ENCODE measurements at places on chromosomes 1 and 21. TPM values are rescaled to one million over a fixed set of nuclear protein-coding genes. Genes with fewer than 3 reads are reported as not detected.

- peaks cover 5% of the 10 kb centered on the region for H3K27me3 ChIP-seq
- H3K27ac ChIP-seq, result no peak overlapping the region
Observed at GRCh38 chr1:10754568-10755329, 41.7 kb downstream of the CASZ1 start.

DNA sequence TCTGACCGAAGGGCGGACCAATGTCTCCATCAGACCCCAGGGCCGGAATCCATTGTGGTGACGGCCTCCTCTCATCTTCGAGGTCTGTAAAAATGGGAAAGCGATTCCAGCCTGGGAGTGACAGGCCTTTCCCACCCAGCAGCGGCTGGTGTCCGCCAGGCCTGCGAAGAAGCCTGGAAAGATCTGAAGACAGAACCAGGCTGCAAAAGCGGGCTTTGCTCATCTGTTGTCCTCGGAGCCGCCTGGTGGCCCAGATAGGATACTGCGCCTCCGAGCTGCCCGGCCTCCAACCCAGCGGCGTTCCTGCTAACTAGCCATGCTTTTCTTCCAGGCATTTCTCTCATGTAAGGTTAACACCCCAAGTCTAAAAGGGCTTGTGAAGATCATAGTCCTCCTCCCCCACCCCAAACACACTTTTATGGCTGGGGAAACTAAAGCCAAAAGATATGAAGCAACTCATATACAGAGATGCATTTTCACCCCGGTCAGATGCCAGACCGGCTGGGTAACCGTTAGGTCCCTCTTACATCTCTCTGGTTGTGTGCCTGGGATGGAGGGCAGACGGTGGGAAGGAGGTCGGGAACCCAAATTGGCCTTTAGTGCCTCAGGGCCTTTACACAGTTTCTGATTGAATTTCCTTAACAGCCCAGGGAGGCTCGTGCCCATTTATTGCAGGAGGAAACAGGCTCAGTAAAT is 1.9 kb upstream of the DHRS3 start:
- H3K4me1 ChIP-seq, result peaks cover 45% of the 10 kb centered on the region
- H3K27ac ChIP-seq, result peak overlapping the region; percentile 69
- peak; percentile 69 for DNase-seq
- H3K36me3 ChIP-seq, result peaks cover 10% of the 10 kb centered on the region
- no peaks in the 10 kb centered on the region for H3K27me3 ChIP-seq

DNA sequence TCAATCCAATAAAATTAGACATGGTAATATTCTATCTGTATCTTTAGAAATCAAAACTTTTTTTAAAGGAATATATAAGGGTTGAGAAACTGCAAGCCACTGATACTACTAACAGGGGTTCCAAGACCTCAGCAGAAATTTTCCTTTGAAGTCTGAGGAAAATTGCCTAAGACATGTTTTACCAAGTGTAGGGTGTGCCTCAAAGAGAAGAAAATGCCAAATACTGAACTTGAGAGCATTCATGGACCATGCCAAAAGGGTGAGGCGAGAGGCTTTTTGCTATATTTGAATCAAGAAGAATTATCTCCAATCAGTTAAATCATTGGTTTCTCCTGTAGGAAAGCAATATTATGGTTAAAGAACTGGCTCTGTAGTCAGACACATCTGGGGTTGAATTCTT is 207.9 kb upstream of the B3GALT2 start:
- no peak for DNase-seq
- peaks cover 2% of the 10 kb centered on the region for H3K27me3 ChIP-seq
- peaks cover 6% of the 10 kb centered on the region for H3K4me1 ChIP-seq
- no peak overlapping the region for H3K27ac ChIP-seq

- peaks cover 17% of the 10 kb centered on the region for H3K27me3 ChIP-seq
- H3K4me1 ChIP-seq, result no peaks in the 10 kb centered on the region
- DNase-seq, result no peak
- H3K4me3 ChIP-seq, result no peak overlapping the region
- no peaks in the 10 kb centered on the region for H3K36me3 ChIP-seq
- H3K27ac ChIP-seq, result no peak overlapping the region
Observed at GRCh38 chr1:41373373-41373772, 12.1 kb downstream of the FOXO6 start.

- H3K4me1 ChIP-seq, result no peaks in the 10 kb centered on the region
- no peak overlapping the region for H3K4me3 ChIP-seq
- no peaks in the 10 kb centered on the region for H3K36me3 ChIP-seq
- no peaks in the 10 kb centered on the region for H3K27me3 ChIP-seq
- no peak for DNase-seq
Observed at GRCh38 chr1:5595531-5596170, 396.6 kb downstream of the NPHP4 start.

DNA sequence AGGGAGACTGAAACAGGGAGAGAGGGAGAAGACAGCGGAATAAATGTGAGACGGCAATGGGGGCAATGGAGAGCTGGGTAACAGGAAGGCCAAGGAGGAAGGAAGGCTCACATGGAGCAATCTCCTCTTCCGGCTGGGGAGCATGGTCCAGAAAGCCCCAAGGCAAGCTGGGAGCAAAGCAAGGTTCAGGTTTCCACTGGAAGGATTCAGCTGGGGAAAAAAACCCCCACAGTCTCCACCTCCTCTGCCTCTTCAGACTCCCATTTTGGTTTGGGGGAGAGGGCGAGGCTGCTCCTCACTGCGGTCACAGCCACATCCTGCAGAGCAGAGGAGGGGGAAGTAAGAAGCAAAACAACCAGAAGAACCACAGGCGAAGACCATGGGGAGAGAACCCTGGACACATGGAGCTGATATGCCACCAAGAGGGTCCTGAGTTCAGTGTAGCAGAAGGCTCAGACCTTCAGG is 650 bp downstream of the TNFAIP8L2 start:
- H3K4me1 ChIP-seq, result peaks cover 48% of the 10 kb centered on the region
- peak; percentile 70 for DNase-seq
- no peaks in the 10 kb centered on the region for H3K27me3 ChIP-seq
- H3K4me3 ChIP-seq, result peak overlapping the region; percentile 92
- H3K36me3 ChIP-seq, result peaks cover 33% of the 10 kb centered on the region

GRCh38 chr1:110348050-110348449 is 8.9 kb downstream of the RBM15 start:
- H3K4me1 ChIP-seq, result peaks cover 79% of the 10 kb centered on the region
- H3K27me3 ChIP-seq, result no peaks in the 10 kb centered on the region
- DNase-seq, result no peak
- peak overlapping the region; percentile 53 for H3K4me3 ChIP-seq
- H3K27ac ChIP-seq, result peak overlapping the region; percentile 67

GRCh38 chr1:160547422-160547821 is 24.4 kb upstream of the SLAMF6 start:
- no peak overlapping the region for H3K27ac ChIP-seq
- H3K27me3 ChIP-seq, result no peaks in the 10 kb centered on the region
- H3K4me3 ChIP-seq, result no peak overlapping the region
- DNase-seq, result no peak
- peaks cover 36% of the 10 kb centered on the region for H3K36me3 ChIP-seq

- no peak for DNase-seq
- peaks cover 14% of the 10 kb centered on the region for H3K36me3 ChIP-seq
- peak overlapping the region; percentile 83 for H3K4me3 ChIP-seq
- peaks cover 24% of the 10 kb centered on the region for H3K4me1 ChIP-seq
- H3K27me3 ChIP-seq, result no peaks in the 10 kb centered on the region
Observed at GRCh38 chr1:6614929-6615785, 1.6 kb downstream of the PHF13 start.

DNA sequence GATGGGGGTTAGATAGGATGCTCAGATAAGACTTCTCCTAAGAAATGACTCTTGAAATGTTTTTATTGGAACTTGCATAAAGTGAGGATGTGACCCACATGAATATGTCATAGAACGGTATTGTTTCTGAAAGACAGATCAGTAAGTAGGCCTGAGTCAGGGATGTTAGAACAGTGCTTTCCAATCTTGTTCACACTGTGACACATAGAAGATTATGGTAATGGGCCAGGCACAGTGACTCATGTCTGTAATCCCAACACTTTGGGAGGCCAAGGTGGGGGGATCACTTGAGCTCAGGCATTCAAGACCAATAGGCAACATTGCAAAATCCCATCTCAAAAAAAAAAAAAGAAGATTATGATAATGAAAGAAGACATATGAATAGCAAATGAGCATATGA is 32.9 kb downstream of the FMO4 start:
- no peak overlapping the region for H3K4me3 ChIP-seq
- no peaks in the 10 kb centered on the region for H3K4me1 ChIP-seq
- no peaks in the 10 kb centered on the region for H3K36me3 ChIP-seq
- H3K27ac ChIP-seq, result no peak overlapping the region

- H3K4me1 ChIP-seq, result peaks cover 34% of the 10 kb centered on the region
- peaks cover 13% of the 10 kb centered on the region for H3K36me3 ChIP-seq
- DNase-seq, result no peak
Observed at GRCh38 chr1:47436979-47437446, 831 bp upstream of the FOXD2 start.

GRCh38 chr21:28959367-28960099 is 33.1 kb downstream of the LTN1 start:
- H3K27me3 ChIP-seq, result no peaks in the 10 kb centered on the region
- H3K27ac ChIP-seq, result no peak overlapping the region
- H3K4me1 ChIP-seq, result peaks cover 8% of the 10 kb centered on the region
- DNase-seq, result no peak
- peaks cover 48% of the 10 kb centered on the region for H3K36me3 ChIP-seq
- no peak overlapping the region for H3K4me3 ChIP-seq

DNA sequence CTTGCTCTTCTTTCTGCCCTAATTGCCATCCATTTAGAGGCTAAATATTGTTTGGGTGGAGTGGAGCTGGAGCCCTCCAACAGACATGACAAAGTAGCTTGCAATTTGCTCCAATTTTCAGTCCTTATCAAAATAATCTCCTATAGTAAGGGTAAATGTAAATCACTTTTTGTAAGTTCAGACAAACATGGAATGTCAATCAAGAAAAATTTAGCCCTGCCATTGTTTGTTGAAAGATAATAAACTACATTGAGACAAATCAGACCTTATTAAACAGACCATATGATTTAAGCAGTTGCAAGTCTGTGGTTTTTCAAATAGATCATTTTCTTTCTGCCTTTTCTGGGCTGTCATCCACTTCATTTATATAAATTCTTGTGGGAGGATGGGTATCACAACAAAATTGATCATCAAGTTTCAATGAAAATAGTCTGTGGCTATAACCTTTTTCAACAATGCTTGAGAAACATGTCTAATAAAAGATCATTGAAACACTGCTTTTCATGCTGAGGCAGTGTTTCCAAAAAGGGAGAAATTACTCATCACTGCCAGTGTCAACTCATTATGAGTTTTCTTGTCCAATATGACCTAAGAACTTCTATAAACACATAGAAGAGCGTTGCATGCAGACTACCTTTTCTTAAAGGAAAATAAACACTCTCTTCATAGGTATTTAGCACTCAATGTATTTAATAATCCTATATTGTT is 1152.0 kb upstream of the B3GALT2 start:
- H3K27ac ChIP-seq, result no peak overlapping the region
- DNase-seq, result no peak
- H3K27me3 ChIP-seq, result no peaks in the 10 kb centered on the region
- H3K4me1 ChIP-seq, result peaks cover 8% of the 10 kb centered on the region
- no peak overlapping the region for H3K4me3 ChIP-seq

- DNase-seq, result no peak
- H3K36me3 ChIP-seq, result peaks cover 2% of the 10 kb centered on the region
- peaks cover 29% of the 10 kb centered on the region for H3K4me1 ChIP-seq
- no peak overlapping the region for H3K27ac ChIP-seq
- no peak overlapping the region for H3K4me3 ChIP-seq
Observed at GRCh38 chr1:44260792-44261170, 47.5 kb downstream of the DMAP1 start.

GRCh38 chr1:94416901-94417727 is 1.1 kb upstream of the ABCD3 start:
- no peaks in the 10 kb centered on the region for H3K36me3 ChIP-seq
- H3K27me3 ChIP-seq, result peaks cover 15% of the 10 kb centered on the region
- H3K4me3 ChIP-seq, result no peak overlapping the region
- H3K4me1 ChIP-seq, result peaks cover 28% of the 10 kb centered on the region
- DNase-seq, result no peak
- no peak overlapping the region for H3K27ac ChIP-seq

DNA sequence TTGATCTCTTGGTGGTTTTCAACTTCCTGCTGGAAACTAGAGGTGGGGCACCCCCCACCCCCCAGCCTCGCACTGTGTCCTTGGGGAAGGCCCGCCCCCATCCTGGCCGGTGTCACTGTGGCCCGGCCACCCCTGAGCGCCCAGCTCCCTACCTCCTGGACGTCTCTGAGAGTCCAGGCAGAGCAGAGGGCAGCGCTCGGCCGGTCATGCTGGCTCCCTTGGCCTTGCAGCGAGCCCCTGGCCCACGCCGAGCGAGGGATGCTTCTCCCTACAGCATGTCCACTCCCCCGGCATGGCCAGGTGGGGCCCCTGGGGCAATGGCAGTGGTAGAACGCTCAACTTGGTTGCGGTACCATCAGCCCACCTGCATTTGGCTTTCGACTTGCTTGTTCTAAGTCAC is 28.7 kb upstream of the TRAPPC10 start:
- peaks cover 3% of the 10 kb centered on the region for H3K27me3 ChIP-seq
- no peak overlapping the region for H3K4me3 ChIP-seq
- no peak for DNase-seq
- peaks cover 11% of the 10 kb centered on the region for H3K4me1 ChIP-seq
- peaks cover 23% of the 10 kb centered on the region for H3K36me3 ChIP-seq

GRCh38 chr1:161044535-161044907 is 1.3 kb downstream of the USF1 start:
- peak overlapping the region; percentile 94 for H3K4me3 ChIP-seq
- no peak for DNase-seq
- peaks cover 47% of the 10 kb centered on the region for H3K36me3 ChIP-seq
- peak overlapping the region; percentile 97 for H3K27ac ChIP-seq
- H3K27me3 ChIP-seq, result no peaks in the 10 kb centered on the region
- peaks cover 55% of the 10 kb centered on the region for H3K4me1 ChIP-seq

GRCh38 chr1:86419277-86419903 is 4.6 kb upstream of the CLCA2 start:
- no peaks in the 10 kb centered on the region for H3K36me3 ChIP-seq
- peaks cover 3% of the 10 kb centered on the region for H3K27me3 ChIP-seq
- H3K4me3 ChIP-seq, result no peak overlapping the region
- peak; percentile 29 for DNase-seq
- H3K4me1 ChIP-seq, result peaks cover 5% of the 10 kb centered on the region

GRCh38 chr21:36552434-36552785 is 72.5 kb upstream of the CLDN14 start:
- no peak for DNase-seq
- no peaks in the 10 kb centered on the region for H3K36me3 ChIP-seq
- no peaks in the 10 kb centered on the region for H3K4me1 ChIP-seq
- H3K27me3 ChIP-seq, result peaks cover 3% of the 10 kb centered on the region
- no peak overlapping the region for H3K27ac ChIP-seq

- no peak for DNase-seq
- peaks cover 13% of the 10 kb centered on the region for H3K27me3 ChIP-seq
- peaks cover 11% of the 10 kb centered on the region for H3K4me1 ChIP-seq
- no peaks in the 10 kb centered on the region for H3K36me3 ChIP-seq
- H3K27ac ChIP-seq, result no peak overlapping the region
Observed at GRCh38 chr21:38383411-38384237, 114.7 kb downstream of the ERG start.

OR2L5 gene
- total RNA-seq, result not detected

C1orf167 gene
- not detected for total RNA-seq

HIVEP3 gene
- 75.4 TPM for total RNA-seq

DIO1 gene
- total RNA-seq, result not detected

PIGR gene
- total RNA-seq, result not detected

PYHIN1 gene
- 19.5 TPM for total RNA-seq

CLDN17 gene
- not detected for total RNA-seq

Data from activated T-helper 1 cell treated with anti-CD3 and anti-CD28 coated beads, Interleukin-12 subunit alpha, Interleukin-12 subunit beta, Interleukin-2, Interleukin-4 antibody, amounts not matched to agents 30 ng/mL and 10 ng/mL and 1 ng/mL, durations not matched to agents 14 hours and 24 hours and 36 hours (primary cell).